Pancreas (tissue), 10 donors: ENCODE measurements at places on chromosomes 11 and 22. TPM values are rescaled to one million over a fixed set of nuclear protein-coding genes. Genes with fewer than 3 reads are reported as not detected.

DNA sequence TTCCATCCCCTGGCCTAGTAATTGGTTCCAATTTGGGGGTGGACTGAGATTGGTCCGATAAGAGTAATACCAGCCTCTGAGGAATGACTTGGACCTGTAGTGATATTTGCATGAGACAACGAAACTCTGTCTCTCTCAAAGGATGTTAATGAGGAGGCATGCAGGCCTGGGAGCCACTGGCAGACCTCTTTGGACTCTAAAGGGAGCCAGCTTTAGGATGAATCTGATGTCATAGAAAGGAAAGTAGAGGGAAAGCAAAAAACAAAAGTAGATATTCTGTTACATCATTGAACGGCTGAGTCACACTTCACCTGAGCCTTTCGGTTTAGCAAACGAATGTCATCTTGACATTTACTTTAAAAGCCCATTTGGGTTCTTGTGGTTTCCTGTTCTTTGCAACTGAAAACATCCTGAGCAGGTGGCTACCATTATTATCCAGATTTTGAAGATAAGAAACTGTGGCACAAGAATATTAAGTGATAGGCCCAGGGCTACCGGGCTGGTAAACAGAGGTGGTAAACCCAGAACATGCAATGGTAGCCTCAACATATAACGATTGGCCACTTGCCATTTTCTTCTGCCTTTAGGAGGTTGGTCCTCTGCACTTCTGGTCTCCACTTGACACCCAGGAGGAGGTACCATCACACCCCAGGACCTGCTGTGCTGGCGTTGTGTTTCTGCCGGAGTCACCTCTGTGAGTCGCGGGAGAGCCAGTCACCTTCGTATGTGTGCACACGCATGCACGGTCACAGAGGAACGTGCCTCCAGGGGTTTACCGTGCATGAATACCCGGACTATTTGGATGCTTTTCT, 42.7 kb downstream of the RTL6 start:
- no peak for DNase-seq
- no peaks in the 10 kb centered on the region for H3K4me1 ChIP-seq
- H3K27me3 ChIP-seq, result no peaks in the 10 kb centered on the region
- no peak overlapping the region for H3K4me3 ChIP-seq

DNA sequence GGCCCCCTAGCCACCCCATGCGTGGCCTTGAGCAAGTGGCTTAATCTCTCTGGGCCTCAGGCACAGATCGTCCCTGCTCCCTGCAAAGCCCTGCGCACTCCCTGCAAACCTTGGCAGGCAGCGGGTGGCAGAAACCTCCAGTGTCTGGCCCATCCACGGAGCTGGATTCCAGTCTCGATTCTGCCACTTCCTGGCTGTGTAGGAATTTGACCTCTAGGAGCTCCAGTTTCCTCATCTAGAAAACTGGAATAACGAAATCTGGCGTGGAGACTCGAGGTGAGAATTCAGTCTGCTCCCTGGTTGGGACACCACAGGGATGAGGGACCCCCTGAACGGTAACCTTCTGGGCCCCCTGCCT, 186.9 kb downstream of the MN1 start:
- no peaks in the 10 kb centered on the region for H3K36me3 ChIP-seq
- peak overlapping the region; percentile 30 for H3K4me3 ChIP-seq
- no peaks in the 10 kb centered on the region for H3K4me1 ChIP-seq
- H3K27ac ChIP-seq, result no peak overlapping the region
- DNase-seq, result no peak

TMPRSS6 gene
- total RNA-seq, result 0.13 TPM

DNA sequence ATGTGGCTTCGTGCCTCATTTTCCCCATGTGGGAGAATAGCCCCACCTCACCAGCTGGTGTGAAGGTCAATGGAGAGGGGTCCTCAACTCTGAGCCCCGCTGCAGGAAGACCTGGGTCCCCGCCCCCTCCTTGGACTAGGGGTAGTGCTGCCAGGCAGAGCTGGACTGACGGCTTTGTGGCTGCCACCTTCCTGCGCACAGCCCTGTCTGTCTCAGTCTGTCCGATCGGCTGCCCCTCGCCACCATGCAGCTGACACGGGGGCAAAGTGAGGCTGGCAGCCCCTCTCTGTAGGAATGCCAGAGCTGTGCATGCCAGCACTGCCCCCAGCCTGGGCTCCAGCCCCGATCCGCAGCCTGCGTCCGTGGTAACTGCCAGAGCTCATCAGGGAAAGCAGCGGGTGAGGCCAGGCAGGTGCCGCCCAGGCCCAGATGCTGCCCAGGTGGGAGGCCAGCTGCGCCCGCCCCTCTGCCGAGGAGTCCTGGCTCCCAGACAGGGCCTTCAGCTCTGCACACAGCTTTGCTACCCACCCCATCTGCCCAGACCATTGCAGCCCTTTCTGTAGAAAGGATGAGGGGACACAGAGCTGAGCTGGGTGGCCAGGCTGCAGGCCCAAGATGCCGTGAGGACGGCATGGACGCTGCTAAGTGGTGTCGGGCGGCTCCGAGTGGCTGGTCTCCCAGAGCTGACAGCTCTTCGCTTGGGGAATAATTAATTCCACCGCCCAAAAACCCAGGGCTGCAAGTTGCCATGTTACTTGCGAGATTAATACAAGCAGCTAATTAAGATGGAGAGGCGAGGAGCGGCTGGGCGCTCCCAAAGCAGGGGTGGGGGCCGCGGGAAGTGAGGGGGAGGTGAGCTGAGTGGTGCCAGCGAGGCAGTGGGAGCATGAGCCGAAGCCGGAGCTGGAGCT, 19.5 kb upstream of the FLRT1 start:
- peaks cover 5% of the 10 kb centered on the region for H3K4me1 ChIP-seq
- H3K27ac ChIP-seq, result no peak overlapping the region
- no peaks in the 10 kb centered on the region for H3K36me3 ChIP-seq

APOL4 gene
- total RNA-seq, result 0.28 TPM

TMEM191C gene
- 0.28 TPM for total RNA-seq

- no peaks in the 10 kb centered on the region for H3K4me1 ChIP-seq
- no peaks in the 10 kb centered on the region for H3K27me3 ChIP-seq
- H3K27ac ChIP-seq, result no peak overlapping the region
- no peak for DNase-seq
- no peaks in the 10 kb centered on the region for H3K36me3 ChIP-seq
Measured at GRCh38 chr11:81000735-81001134, 1559.9 kb upstream of the TENM4 start.

GRCh38 chr11:5369789-5370188, 13.8 kb upstream of the OR51M1 start:
- H3K27ac ChIP-seq, result no peak overlapping the region
- no peak overlapping the region for H3K4me3 ChIP-seq
- no peaks in the 10 kb centered on the region for H3K4me1 ChIP-seq
- H3K36me3 ChIP-seq, result no peaks in the 10 kb centered on the region
- no peak for DNase-seq
